Kidney (tissue), 22 donors: ENCODE measurements at places on chromosomes 7 and 10.

GRCh38 chr7:99201027-99201426 is 6.9 kb downstream of the KPNA7 start:
- no peaks in the 10 kb centered on the region for H3K4me1 ChIP-seq
- no peak overlapping the region for H3K27ac ChIP-seq
- no peaks in the 10 kb centered on the region for H3K36me3 ChIP-seq
- DNase-seq = no peak
- H3K27me3 ChIP-seq = no peaks in the 10 kb centered on the region
- no peak overlapping the region for H3K4me3 ChIP-seq

DNA sequence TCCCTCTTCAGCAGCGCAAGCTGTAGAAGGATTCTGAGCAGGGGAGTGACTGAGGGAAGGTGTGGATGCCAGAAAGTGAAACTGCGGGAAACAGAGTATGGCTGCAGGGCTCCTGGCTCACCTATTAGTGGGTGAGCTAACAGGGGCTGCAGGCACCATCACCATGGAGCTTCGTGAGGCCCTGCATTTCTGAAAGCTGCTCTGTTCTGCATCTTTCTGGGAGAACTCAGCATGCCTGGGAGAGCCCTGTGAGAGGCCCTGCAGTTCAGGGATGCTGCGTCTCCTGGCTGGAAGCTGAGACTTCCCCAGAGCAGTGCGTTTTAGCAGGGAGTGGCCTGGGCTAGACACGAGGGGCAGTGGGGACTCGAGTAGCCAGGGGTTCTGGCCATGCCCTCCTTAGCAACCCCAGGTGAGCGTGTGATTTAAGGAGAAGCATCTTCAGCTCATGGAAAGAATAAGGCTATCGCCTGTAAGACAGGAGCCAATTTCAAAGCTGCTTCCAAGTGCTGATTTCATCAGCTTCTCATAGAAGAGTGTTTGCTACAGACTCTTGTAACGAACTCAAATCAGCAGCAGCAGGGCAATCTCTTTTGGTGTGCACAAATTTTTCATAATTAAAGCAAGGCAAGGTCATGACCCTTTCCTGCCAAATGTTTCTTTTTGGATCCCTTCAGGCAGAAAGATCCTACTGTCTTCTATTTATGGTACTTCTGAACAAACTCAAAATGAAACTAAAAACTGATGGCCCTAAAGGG is 293.6 kb upstream of the ZNF32 start:
- H3K4me3 ChIP-seq = no peak overlapping the region
- no peaks in the 10 kb centered on the region for H3K36me3 ChIP-seq
- H3K27ac ChIP-seq = no peak overlapping the region
- peaks cover 3% of the 10 kb centered on the region for H3K4me1 ChIP-seq

GRCh38 chr10:74645692-74646091 is 180.7 kb upstream of the KAT6B start:
- no peaks in the 10 kb centered on the region for H3K36me3 ChIP-seq
- no peak for DNase-seq
- H3K27ac ChIP-seq = no peak overlapping the region
- H3K27me3 ChIP-seq = no peaks in the 10 kb centered on the region
- no peaks in the 10 kb centered on the region for H3K4me1 ChIP-seq

- H3K27me3 ChIP-seq = no peaks in the 10 kb centered on the region
- H3K4me3 ChIP-seq = no peak overlapping the region
- no peak overlapping the region for H3K27ac ChIP-seq
- no peak for DNase-seq
- H3K36me3 ChIP-seq = no peaks in the 10 kb centered on the region
These were observed 60.5 kb downstream of the YKT6 start for GRCh38 chr7:44261240-44261639.

DNA sequence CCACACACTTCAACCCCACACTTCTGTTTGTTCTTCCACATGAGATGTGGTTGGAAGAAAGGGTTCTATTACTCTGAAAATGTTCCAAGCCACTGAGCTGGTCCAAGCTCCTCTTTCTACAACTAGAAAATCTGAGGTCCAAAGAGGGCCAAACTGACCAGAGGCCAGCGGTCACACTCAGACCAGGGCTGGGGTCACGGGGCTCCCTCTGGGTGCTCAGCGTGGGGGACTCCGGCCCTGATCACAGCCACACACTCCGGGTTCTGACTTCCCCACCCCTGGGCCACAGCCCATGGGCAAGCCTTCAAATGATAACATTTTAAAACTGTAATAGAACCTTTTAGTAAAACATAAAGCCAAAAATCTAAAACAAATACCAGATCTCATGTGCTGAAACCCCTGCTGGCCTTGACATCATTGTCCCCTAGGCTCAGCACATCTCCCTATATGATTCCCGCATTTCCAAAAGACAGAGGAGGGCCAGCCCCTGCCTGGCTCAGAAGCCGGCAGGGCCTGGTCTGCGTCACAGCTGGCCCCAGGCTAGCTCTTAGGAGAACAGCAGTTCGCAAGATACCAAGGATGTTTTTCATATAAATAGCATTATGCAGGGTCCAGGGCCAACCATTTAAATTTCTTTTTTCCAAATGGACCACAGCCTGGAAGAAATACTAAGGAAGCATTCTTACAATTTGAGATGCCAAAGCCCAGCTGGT is 3.3 kb downstream of the CRYGN start:
- H3K4me1 ChIP-seq = no peaks in the 10 kb centered on the region
- H3K27ac ChIP-seq = peak overlapping the region; percentile 72
- no peaks in the 10 kb centered on the region for H3K36me3 ChIP-seq
- DNase-seq = peak; percentile 86
- no peak overlapping the region for H3K4me3 ChIP-seq

- no peak overlapping the region for H3K27ac ChIP-seq
- no peaks in the 10 kb centered on the region for H3K27me3 ChIP-seq
- H3K4me1 ChIP-seq = no peaks in the 10 kb centered on the region
- no peak for DNase-seq
These were observed 77.8 kb downstream of the ATAD1 start for GRCh38 chr10:87740254-87740655.

DNA sequence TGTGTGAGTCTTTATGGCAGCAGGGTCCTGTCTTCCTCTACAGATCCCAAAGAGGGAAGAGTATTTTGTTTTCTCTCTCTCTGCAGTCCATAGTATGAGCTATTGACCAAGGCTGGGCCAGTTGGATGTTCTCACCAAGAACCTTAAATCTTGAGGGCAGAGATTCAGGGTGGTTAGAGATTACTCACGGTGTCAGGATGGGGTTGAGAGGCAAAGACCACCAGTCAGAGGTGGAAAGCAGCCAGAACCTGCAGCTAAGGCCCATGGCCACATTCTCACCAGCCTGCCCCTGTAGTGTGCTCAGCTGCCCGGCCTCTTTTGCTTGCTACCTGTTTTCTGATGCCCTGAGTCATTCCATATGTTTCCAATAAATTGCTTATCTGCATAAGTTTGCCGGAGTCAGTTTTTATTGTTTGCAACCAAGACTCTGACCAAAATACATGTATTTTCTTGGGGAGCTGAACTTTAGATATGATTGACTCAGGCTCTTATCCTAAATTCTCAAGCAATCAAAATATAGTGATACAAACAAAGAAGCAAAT is 67.0 kb downstream of the MAP3K8 start:
- H3K4me3 ChIP-seq = no peak overlapping the region
- DNase-seq = no peak
- H3K36me3 ChIP-seq = no peaks in the 10 kb centered on the region
- H3K27ac ChIP-seq = no peak overlapping the region
- H3K4me1 ChIP-seq = no peaks in the 10 kb centered on the region
- H3K27me3 ChIP-seq = no peaks in the 10 kb centered on the region
